ENCODE measurements at places on chromosomes 5 and 9. TPM values are rescaled to one million over a fixed set of nuclear protein-coding genes. Genes with fewer than 3 reads are reported as not detected.

GRCh38 chr5:72654231-72654630 lies 147.0 kb upstream of the ZNF366 start:
- DNase-seq: no peak

- no peak for DNase-seq
Observed at GRCh38 chr9:69319324-69320025, 5.5 kb upstream of the ENTREP1 start.

GRCh38 chr5:93674866-93675459 lies 66.4 kb downstream of the POU5F2 start:
- no peak for DNase-seq

GRCh38 chr9:86405086-86405491 lies 50.9 kb upstream of the TUT7 start:
- no peak for DNase-seq

DNA sequence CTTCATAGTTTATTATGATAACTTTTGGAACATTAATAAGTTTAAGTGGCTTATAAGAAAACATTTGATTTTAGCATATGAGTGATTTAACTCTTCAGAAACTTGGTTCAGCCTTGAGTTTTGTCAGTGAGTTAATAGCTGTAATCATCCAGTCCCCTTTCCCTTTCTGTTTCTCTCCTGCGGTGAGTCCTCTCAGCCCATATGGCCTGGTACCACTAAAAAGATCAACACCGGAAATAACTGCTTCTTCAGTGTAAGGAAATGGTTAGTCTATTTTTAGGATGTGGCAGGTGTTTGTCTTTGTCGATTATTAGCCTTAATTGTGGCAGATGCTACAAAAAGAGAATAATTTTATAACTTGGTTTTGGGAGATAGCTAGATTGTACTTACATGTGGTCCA lies 120.2 kb upstream of the GRHPR start:
- DNase-seq: no peak

- DNase-seq: no peak
Observed at GRCh38 chr5:81626524-81626923, 124.4 kb downstream of the SSBP2 start.

DNA sequence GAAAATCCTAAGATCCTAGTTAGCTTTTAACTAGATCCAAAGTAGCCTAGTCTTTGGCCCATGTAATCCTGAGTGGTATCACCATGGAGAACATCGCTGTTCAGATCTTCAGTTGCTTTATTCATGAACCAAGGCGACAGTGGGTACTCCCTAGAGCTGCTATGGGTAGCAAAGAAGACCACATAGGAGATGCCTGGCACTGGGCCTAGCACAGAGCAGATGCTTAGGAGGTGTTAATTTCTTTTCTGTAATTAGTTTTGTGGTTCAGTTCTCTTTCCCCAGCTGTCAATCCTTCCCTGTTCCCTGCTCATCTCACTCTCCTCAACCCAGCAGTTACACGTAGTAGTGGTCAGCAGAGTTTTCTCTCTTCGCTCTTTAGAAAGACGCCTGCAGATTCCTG lies 9.3 kb downstream of the CAST start:
- DNase-seq: no peak

GRCh38 chr5:34042321-34042720 lies 692 bp downstream of the C1QTNF3 start:
- no peak for DNase-seq

Gene KIAA0825
- total RNA-seq: 1.2 TPM

Gene PCDHGC3
- total RNA-seq: not detected

Gene SHOC1
- not detected for total RNA-seq

DNA sequence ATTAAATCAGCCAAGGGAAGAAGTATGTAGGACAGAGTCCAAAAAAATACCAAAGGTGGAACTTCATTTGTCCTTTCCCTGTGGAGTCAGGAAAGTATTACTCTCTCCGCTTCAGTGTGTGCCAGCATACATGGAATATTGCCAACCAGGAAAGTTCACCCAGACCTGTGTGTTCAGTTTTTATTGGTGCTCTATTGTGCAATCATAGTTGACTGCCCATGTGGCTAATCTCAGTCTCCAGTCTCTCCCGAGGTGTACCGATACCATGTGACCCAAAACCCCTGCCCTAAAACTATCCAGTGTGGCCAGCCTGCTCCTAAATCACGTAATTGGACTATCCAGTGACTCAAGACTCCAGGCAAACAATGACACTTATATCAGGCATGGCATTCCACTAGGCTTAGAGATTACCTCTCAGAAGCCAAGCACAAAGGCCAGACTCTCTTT lies 38.8 kb downstream of the NFX1 start:
- DNase-seq: no peak

DNA sequence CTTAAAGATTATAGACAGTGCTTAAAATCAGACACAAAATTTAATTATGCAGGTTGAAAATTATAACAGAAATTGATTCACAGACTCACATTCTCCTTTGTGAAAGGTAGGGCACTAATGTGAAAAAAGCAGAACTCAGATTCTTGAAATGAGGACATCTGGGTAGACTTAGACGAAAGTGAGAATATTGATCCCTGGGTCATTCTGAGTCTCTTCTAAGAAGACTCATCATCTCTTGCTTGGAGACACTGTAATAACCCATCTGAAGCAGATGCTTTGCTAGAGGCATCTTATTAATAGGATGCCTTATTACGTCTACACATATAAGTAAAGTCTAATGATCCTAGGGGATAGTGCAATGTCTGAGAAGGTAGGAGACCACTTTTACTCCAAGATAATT lies 274.4 kb downstream of the HINT1 start:
- no peak for DNase-seq

DNA sequence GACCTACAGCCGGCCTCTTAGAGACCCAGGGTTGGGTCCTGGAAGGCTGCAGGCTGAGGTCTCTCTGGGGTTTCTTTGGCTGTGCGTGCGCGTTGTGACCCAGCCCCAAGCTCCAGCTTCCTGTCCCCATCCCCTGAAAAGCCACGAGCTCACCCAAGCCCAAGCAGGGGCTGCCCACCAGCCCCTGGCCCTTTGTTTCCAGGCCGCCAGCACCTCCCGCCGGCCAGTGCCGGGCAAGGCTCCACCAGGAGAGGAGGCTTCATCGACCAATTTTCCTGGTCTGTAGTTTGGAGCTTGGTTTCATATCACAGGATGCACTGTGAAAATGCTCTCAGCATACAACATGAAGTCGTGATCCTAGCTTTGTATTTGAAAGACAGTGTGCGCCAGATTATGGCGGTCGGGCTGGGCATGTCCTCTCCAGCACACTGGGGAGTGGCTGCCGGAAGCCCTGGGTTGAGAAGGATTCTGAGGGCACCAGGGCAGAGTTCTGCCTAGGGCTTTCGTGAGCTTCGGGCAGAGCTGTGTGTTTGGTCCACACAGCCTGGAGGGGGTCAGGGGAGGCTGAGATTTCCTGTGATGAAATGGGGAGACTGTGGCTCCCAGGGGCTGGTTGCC lies 78.6 kb downstream of the COL5A1 start:
- no peak for DNase-seq

Gene PLAC8L1
- 2.3 TPM for total RNA-seq

Gene C9orf153
- total RNA-seq: 1.1 TPM

- no peak for DNase-seq
Observed at GRCh38 chr5:160044967-160045366, 36.0 kb downstream of the TTC1 start.

Gene RORB
- total RNA-seq: not detected
